AG09319 (cell line): ENCODE measurements at places on chromosomes 5 and 9.
A peak's percentile ranks its signal among the peaks of the same experiment; 100 is the strongest.

DNA sequence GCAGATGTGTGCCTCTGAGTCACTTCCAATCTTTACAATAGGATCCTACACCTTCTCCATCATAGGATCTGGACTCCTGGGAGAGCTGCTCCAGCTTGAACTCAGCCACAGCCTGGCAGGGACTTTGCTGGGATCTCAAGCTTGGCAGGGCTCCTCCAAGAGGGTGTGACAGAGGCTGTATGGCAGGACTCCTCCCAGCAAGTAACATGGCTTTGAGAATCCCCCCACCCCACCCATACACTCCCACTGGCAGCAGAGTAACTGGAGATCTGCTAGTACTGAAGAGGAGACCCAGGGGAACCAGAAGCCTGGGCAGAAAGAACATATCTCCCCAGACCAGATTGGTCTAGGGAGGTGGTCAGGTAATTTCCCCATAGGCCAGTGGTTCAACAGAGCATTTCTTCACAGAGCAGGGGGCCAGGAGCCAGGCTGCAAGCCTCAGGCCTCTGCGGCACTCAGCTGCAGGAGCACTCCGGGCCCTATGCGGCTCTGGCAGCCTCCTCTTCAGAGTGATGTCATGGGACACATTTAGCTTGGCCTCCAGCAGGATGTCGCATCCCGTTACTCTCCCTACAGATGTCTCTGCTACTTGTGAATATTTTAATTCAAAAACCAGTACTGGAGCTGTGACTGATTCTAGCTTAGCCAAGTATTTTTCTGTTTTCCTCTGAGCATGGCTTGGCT lies 1.7 kb upstream of the ACSL6 start:
- DNase-seq, result no peak

GRCh38 chr5:145393426-145393825 lies 441.7 kb downstream of the PRELID2 start:
- no peak for DNase-seq

GRCh38 chr5:1351156-1351555 lies 6.3 kb upstream of the CLPTM1L start:
- no peak for DNase-seq

GRCh38 chr9:133850161-133850560 lies 112.0 kb upstream of the SARDH start:
- no peak for DNase-seq

GRCh38 chr5:107502676-107503060 lies 168.1 kb downstream of the EFNA5 start:
- DNase-seq, result no peak

DNA sequence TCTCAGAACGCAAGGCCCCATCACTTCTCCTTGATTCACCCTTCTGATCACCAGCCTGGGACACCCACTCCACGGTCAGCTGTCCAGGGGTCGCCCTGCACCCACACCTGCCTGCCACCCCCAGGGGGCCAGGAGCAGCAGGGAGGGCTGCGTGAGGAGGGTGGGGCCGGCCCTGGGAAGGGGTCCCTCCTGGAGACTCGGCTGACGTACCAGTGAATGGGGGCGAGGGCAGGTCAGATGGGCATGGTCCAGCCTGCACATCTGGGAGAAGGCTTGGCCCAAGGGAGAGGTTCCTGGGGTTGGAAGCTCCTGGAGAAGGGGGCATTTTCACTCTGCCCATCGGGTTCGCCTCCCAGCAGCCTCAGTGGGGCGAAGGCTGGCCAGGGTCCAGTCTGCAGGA lies 21.8 kb upstream of the SARDH start:
- DNase-seq, result no peak

GRCh38 chr9:109176386-109176785 lies 9.3 kb upstream of the FRRS1L start:
- DNase-seq, result no peak

- no peak for DNase-seq
Measured at GRCh38 chr9:120680161-120680560, 34.1 kb downstream of the MEGF9 start.

- DNase-seq, result no peak
Measured at GRCh38 chr9:3793971-3794383, 268.2 kb upstream of the RFX3 start.

DNA sequence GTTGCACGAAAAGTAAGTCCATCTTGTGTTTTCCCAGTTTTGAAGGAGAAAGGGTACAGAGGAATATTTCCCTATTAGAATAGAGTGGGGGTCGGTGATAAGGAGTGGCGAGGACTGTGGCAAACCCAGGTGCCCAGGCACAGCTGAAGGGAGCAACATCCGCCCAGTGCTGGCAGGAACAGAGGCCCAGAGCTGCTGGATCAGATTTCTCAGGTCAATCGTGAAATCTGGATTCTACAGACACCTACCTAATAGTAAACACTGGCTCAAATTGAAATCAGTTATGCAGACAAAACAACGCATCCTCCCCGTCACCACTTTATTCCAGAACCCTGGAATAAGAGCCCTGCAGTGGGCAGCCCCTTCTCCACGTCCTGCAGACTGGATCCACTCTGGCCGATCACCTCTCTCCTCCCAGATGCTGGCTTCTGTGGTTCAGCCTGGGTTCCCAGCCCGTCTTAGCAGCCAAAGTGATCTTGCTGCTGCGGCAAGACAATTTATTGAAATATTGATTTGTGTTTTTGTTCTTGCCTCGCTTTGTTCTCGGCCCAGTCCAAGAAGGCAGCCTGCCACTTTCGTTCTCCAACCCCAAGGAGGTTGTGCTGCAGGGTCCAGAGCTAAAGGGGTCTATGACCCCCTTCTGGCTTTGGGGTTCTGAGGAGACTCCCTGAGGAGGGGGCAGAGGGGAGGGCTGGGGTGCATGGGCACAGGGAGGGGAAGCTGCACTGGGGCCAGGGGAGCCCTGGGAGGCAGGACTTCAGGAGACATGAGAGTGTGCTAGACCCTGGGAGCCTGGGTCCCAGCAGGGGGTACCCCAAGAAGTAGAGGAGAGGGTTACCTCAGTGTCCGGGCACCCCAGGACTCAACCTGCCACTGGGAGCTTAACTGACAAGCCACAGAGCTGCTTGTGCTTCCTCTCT lies 103.3 kb downstream of the ZNF354C start:
- DNase-seq, result no peak

DNA sequence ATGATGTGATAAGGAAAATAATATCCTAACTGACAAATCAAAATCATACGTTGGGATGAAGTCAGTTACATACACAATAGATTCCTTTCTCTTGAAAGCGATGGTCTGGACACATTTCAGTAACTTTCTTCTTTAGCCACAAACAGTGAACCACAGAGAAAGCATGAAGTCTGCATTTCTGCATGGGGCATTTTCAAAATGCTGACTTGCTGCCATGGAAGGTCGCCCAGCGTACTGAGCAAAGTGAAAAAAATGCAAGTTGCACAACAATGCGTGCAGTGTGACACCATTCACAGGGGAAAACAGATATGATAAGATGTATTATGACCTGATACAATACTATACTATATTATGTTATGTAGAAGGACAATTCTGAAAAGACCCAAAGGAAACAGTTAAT lies 146.3 kb downstream of the SNX18 start:
- DNase-seq, result peak; percentile 89

GRCh38 chr9:134455934-134456755 lies 129.9 kb downstream of the RXRA start:
- peak; percentile 99 for DNase-seq

- no peak for DNase-seq
Measured at GRCh38 chr5:56386046-56386445, 152.9 kb upstream of the ANKRD55 start.

DNA sequence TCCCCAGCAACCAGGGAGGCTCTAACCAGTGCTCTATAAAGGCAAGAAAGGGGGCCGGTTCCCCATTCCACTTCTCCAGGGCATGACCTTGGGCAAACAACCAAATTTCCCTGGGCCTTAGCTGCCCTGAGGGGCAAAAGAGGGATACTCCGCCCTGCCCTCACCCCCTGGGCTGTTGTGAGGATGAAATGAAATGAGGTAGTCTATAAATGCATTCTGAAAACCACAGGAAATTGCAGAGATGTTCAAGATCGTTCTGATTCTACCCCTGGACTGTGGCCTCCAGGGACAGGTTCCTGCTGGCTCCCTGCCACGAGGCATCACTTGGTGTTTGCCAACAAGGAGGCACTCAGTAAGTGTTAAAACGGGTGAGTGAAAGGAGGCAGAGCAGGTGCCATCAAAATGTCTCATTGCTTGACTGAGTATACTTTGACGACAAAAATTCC lies 5.7 kb downstream of the RAPGEF1 start:
- DNase-seq, result no peak

GRCh38 chr5:146040527-146040926 lies 64.8 kb downstream of the PLAC8L1 start:
- DNase-seq, result no peak

DNA sequence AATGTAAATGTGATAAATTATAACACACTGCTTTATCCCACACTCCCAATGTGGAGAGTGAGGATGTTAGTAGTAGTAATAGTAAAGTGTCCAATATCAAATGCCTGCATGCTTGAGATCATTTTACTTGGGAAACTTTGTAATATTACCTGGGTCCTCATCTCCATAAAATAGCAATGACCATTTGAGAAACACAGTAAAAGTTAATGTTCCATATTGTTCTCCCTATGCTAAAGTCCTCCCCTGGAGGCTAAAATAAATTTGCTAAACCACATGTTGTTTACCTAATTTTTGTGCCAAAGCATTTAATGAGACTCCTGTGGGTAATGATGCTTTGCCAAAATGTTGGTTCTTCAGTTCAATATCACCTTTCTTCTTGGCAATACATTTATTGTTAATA lies 291.2 kb downstream of the CDH10 start:
- DNase-seq, result no peak

DNA sequence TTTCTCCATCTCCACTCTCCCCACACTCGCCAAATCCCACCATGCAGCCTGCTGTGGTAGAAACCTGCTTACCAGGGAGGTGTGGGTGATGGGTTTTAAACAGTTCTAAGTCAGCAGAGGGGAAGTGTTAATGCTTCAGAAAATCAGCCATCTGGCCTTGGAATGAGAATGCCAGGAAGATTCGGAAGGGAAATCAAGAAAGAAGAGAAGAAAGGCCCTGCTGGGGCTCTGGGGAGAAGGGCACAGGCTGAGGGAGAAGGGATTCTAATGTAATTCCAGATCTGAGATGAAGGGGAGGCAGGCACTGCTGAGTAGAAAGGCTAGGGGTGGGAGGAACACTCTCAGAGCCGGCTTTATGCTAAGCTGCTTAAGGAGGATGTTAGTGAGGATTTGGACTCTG lies 434.7 kb upstream of the DMAC1 start:
- DNase-seq, result no peak

DNA sequence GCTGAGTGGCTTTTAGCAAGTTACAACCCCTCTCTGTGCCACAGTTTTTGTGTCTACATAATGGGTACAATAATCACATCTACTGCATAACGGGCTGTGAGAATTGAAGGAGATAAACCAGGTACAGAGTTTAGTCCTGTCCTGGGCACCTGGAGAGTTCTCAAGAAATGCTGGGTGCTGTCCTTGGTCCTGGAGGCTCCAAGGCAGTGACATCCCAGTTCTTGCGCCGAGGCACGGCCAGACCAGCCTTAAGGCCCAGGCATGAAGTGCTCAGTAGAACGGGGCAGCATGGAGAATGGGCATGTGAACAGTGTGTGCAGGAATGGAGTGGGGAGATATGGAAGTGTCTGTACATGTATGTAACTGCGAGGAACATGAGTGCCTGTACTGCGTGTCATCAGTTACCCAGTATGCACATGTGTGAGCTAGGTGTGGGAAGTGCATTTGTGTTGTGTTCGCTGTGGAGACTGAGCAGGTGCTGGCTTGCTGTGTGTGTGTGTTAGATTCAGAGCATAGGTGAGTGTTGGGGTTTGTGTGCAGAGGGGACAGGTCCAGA lies 6.3 kb upstream of the UNC5A start:
- no peak for DNase-seq

DNA sequence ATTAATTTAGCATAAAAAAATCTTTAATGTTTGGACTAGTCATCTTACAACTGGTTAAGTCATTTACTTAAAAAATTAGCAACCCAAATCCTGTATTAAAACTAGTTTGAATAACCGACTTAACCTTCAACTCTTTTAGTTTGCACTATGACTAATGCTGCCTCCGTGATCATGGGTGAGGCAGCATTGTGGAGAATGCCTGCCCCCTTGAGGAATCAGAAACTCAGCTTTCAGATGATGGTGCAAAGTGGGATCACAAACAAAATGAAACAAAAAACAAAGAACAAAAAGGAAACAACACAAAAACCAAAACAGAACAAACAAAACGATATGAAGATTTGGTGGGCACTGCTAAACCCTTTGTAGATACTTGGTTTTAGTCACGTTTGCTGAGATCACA lies 127.0 kb upstream of the PALM2AKAP2 start:
- DNase-seq, result no peak
